Activated T-helper 1 cell treated with anti-CD3 and anti-CD28 coated beads, Interleukin-2, amount 50 U/mL, for 16 hours (primary cell): ENCODE measurements at places on chromosomes 3 and 15.
A peak's percentile ranks its signal among the peaks of the same experiment; 100 is the strongest.

GRCh38 chr3:141796889-141797781 lies 33.9 kb downstream of the GRK7 start:
- DNase-seq = peak; percentile 10

GRCh38 chr3:194064380-194065332 lies 71.3 kb upstream of the HES1 start:
- DNase-seq = no peak

DNA sequence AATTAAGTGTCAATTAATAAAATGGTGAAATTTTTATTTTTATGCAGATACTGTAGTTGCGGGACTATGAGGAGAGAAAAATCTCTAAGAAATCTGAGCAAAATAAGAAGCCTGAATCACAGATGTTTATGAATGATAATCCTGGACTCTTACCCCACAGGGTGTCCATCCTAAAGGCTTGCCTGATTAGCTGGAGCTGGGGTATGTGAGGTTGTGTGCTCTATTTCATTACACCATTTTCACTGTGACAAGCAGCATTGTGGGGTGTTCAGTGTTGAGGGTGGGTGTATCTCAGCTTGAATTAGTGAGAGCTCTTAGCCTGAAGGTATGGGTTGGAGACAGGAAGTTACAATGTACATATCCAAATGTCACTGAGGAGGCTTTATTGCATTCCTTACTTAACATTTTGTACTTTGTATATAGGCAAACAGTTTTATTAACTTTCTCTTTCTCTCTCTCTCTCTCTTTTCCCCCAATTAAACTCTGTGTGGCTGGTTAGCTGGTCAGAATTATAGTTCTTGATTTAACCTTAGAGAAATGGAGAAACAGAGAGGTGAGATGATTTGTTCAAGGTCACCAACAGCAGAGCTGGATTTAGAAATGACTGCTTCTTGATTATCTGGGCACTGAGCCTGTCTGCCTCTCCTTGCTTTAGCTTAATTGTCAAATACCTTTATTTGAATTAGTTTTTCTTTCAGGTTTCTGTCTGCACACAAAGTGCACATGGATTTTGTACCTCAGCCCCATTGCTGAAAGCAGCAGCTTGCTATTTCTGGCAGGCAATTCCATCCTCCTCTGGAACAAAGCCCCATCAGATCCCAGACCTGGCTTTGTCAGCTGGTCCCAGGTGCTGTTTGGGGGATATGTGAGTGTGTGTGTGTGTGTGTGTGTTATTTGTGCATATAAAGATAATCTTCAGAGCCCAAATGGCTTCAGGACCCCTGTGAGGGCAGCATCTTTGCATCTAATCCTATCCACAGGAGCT lies 35.8 kb downstream of the GJD2 start:
- no peak for DNase-seq

DNA sequence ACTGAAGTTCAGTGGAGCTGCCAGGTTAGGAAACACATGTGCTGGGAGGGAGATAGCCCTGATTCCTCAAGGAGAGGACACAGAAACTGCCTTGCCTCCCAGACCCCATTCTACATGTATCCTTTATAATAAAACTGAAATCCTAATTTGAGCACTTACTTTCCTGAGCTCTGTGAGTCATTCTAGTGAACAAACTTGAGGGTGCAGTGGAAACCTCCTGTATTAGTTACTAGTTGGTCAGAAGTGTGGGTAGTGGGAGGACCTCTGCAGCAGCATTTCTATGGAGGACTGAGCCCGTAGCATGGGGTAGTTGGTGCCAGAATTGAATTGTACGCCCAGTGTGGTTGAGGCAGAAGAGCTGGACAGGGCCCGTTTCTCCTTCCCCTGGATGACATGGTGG lies 23.9 kb downstream of the ATP1B3 start:
- no peak for DNase-seq

GRCh38 chr3:58350627-58351013 lies 17.9 kb downstream of the PXK start:
- DNase-seq = no peak

DNA sequence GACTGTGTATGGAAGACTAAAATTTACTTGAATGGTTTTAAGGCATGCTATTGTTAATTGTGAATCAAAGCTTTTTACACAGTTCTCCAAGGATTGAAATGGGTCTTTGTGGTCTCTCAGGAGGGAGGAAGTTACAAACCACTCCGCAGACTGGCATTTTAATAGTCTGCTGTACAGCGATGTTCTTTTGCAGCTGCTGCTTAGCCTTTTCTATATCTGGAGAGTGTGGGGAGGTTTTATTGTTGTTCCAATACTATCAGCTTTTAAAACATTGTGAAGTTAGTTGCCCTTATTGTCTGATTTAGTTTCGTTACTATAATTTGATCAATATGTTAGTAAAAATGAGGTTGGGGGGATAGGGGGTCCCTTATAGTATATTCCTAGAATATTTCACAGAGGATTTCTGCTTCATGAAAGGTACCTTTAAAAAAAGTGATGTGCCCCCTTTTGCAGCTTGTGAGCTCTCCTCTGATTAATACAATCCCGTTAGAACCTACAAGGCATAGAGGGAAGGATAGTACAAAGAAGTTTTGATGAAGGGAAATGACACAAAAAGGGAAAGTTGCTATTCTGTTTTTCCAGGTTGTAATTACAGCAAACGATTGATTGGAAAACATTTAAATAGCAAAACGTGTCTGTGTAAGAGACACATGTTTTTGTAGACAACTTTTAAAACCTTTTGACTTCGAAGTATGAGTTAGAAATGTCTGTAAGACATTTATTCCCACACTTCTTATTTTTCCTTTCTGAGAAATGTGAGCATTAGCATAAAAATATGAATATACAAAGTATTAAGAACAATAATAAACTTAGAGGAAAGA lies 158.3 kb upstream of the CGNL1 start:
- no peak for DNase-seq

GRCh38 chr3:57116501-57116900 lies 48.7 kb downstream of the IL17RD start:
- DNase-seq = no peak

GRCh38 chr15:62552444-62552843 lies 387.4 kb upstream of the C2CD4B start:
- no peak for DNase-seq

DNA sequence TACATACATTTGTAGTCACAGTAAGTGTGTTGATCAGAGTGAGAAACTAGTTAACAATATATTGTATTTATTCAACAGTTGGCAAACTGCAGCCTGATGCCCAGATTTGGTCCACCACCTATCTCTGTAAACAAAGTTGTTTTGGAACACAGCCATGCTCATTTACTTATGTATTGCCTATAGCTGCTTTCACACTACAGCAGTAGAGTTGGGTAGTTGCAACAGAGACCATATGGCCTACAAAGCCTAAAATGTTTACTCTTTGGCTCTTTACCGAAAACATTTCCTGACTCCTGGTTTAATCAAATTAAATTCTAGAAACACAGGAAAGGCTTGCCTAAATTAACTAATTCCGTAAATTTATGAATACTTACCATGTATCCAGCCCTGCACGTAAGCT lies 39.4 kb downstream of the CMC1 start:
- DNase-seq = no peak

GRCh38 chr3:26596335-26596734 lies 26.2 kb upstream of the LRRC3B start:
- no peak for DNase-seq

- no peak for DNase-seq
These were observed 38.2 kb upstream of the MYZAP start for GRCh38 chr15:57553526-57553925.

- DNase-seq = no peak
These were observed 106.3 kb downstream of the PLD1 start for GRCh38 chr3:171704002-171704401.

DNA sequence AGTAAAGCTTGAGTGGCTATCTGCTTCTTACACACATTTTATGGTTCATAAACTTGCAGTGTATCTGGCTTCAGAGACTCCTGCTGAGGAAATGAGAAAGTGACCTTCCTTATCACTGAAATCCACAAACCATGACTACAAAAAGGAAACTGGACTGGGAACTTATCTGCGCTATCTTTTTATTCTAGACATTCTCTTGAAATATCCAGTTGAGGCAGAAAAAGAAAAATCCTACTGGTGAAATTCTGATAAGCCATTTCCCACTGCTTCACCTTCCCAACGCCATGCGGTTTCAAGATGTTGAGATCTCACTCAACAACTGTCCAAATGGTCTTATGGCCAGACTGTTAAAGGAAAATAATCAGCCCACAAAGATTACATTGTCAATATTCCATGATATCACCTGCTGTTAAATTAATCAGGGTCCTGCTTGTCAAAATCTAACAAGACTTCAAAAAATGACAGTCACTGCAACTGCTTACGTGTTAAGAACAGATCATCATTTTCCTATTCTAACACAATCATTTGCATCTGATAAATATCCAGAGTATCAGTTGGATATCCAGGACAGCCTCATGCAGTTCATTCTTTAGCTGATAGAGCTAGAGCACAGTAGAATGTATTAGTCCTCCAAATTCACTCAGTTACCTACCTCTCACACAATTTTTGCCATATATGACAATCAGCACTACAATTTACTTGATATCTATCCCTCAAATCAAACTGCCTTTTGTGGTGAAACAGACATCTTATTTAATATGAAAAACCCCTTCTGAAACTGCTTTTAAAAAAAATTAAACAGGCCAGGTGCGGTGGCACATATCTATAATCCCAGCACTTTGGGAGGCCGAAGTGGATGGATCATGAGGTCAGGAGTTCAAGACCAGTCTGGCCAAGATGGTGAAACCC lies 538.1 kb downstream of the MAGI1 start:
- no peak for DNase-seq

- no peak for DNase-seq
These were observed 2.0 kb downstream of the LYSMD2 start for GRCh38 chr15:51735228-51736010.

DNA sequence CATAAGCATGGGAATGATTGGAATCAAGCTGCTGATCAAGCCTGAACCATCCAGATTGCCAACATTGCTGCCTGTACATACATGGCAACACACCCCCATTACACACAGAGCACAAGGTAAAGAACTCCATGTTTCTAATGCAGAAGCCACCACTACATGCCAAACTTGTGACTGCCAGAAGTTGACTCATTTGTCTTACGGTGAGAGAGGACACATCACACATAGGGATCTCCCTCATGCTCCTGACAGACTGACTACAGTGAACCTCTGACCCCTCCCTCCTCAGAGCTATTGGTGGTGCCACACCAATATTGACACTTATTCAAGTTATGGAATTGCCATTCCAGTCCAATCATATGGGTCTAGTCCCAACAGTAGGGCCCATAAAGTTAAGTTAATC lies 42.3 kb downstream of the EFHB start:
- no peak for DNase-seq

GRCh38 chr3:14446988-14447570 lies 44.7 kb downstream of the SLC6A6 start:
- no peak for DNase-seq

- peak; percentile 41 for DNase-seq
These were observed at the start of gene RFX7 for GRCh38 chr15:56243163-56244037. Gene RFX7, minus strand, starts transcription at chr15:56243879. Its CDS starts 594 bp downstream, at chr15:56243285.

DNA sequence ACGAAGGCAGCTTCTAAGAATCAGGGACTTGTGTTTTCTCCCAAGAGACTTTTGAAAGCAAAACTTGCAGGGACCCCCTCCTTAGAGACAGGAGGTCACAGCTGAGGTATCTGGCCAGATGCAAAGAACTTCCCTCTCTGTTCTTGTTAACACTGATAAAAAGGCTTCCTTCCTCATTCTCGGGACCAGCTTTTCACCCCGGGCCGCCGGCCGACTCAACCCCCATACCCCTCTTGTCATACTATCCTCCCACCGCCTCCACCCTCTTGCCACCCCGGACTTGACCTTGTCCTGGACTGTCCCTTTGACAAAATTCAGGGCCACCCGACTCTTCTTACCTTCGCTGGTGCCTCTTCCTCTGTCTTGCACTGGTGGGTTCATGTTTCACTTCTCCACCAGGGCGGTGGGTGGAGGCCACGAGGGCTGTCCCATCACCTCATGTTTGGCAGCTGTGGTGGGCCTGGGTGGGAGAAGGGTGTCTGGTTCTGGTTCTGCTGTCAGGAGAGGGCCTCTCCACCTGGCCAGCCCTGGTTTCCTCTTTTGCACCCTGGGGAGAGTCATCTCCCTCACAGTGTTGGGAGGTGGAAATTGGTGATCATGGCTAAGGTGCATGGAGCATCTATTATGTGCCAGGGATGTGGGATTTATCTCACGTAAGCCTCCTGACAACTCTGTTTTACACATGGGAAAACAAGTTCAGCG lies 32.5 kb downstream of the BHLHE40 start:
- DNase-seq = no peak

DNA sequence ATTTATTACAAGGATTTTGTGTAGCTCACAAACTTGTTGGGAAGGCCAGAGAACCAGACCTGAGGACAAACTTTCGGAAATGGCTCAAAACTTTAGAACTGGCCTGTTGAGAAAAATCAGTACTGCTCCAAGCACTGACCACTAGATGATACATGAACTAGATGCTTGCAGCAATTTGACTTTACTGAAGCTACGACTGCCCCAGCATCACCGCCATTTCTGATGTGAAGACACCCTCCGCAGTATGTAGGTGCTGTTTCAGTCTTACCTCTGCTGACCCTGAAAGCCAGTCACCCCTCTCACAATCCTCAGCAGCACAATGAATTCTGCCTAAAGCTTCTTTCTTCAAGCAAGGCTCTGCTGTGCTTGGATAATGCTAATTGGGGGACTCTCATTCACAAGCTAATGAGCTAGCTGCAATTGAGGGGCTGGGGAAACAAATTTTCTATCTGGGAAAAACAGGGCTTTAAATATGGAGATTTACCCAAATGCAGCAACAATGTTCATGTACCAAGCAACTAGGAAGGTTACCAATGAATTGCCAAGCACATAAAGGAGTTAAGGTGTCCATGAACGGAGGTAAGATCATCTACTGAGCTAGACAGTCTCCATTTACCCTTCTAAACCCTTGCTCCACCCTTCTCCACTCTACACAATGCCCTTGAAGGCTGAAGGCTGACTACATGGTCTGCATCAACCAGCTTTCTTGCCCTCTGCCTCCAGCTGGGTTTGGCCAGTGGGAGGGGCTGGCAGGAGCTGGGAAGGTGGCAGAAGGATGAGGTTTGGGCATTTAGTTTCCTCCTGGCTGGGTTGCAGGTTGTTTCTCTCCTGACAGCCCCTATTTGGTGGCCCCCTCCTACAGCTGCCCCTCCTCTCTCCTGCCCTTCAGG lies 53.2 kb upstream of the FSTL1 start:
- no peak for DNase-seq

DNA sequence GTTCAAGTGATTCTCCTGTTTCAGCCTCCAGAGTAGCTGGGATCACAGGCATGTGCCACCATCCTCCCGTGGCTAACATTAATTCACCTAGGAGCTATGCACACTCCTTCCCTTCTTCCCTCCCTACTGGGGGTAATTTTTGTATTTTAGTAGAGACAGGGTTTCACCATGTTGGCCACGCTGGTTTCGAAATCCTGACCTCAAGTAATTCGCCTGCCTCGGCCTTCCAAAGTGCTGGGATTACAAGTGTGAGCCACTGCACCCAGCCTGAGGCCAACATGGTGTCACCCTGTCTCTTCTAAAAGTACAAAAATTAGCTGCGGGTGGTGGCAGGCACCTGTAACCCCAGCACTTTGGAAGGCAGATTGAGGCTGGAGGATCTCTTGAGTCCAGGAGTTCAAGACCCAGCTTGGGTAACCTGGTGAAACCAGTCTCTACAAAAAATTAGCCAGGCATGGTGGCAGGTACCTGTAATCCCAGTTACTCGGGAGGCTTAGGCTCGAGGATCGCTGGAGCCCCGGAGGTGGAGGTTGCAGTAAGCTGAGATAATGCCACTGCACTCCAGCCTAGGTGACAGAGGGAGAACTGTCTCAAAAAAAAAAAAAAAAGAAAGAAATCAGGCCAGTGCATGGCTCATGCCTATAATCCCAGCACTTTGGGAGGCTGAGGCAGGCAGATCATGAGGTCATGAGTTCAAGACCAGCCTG lies 6.1 kb downstream of the RNU5B-1 start:
- no peak for DNase-seq

- DNase-seq = no peak
These were observed 14.8 kb upstream of the BUB1B start for GRCh38 chr15:40146037-40146436.
